Activated CD8-positive, alpha-beta T cell treated with anti-CD3 and anti-CD28 coated beads, Interleukin-2, amount 10 ng/mL, durations not matched to agents 7 days and 5 days (primary cell): ENCODE measurements at places on chromosomes 3 and 15. TPM values are rescaled to one million over a fixed set of nuclear protein-coding genes. Genes with fewer than 3 reads are reported as not detected.

Gene FMN1
- 0.05 TPM for total RNA-seq

Gene GOLGA6D
- not detected for total RNA-seq

Gene IGSF11
- 2.5 TPM for total RNA-seq

Gene BDH1
- 171 TPM for total RNA-seq

Gene CCRL2
- 11.2 TPM for total RNA-seq

Gene SOX14
- total RNA-seq, result not detected

Gene CLPX
- 40.5 TPM for total RNA-seq

Gene SPCS1
- 105 TPM for total RNA-seq

GRCh38 chr3:10738688-10739372 is 77.2 kb upstream of the SLC6A11 start:
- DNase-seq, result peak; percentile 73

DNA sequence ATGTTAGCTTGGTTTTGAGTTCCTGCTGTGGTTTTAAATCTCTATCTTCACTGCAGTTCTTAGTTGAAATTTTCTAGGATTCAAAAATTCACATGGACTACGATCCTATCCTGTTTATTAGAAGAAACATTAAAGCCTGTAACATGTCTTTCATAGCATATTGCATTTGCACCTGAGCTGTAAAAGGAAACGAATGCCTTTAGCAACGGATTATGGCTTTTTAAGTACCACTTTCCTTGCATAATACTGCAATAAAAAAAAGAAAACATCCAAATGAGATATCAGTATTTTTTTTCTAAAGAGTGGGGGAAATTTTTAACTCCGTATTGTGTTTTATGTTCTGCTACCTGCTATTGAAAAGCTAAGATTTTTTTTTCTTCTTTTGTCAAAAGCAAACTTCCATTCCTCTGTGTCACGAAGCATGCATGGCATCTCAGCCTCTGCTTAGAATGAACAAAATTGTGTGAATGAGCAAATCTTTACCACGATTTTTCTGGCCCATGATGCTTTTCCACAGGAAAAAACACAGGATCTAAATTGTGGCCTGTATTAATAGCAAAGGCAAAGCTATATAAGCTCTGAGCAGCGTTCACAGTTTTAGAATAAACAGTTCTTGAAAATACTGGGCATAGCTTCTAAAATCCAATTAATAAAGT is 110.0 kb upstream of the CDIN1 start:
- DNase-seq, result no peak

DNA sequence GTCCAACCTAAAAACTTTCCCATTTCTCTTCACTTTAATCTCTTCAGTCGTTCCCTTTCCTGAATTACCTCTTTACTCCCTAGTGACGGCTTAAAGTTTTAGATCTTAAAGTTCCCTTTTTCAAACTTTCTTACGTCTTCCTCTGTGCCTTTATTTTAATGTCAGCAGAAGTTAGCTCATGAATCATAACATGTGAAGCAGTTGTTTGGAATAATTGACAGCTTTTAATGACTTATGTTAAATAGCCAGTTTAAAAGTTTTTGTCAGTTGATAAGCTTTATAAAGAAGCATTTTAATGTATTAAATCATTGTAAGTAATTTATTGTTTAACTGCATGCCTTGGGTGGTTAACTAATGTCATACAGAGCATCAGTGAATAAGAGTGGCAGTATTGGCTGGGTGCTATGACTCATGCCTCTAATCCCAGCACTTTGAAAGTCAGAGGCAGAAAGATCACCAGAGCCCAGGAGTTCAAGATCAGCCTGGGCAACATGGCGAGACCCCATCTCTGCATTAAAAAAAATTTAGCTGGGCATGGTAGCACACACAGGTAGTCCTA is 33.9 kb downstream of the PIK3CA start:
- DNase-seq, result no peak

GRCh38 chr3:141940194-141940776 is 63.8 kb downstream of the ATP1B3 start:
- DNase-seq, result no peak

DNA sequence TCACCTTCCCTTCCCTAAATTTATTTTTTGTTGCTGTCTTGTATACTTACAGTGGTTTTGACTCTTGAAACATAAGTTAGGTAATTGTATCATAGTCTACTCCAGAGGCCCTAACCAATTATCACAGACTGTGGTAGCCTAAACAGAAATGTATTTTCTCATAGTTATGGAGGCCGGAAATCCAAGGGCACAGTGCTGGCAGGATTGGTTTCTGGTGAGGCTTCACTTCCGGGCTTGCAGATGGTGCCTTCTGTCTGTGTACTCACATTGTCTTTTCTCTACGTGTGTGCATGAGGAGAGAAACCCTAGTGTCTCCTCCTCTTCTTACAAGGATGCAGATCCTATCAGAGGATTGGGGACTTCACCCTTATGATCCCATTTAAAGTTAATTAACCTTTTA is 290.2 kb upstream of the KCNMB2 start:
- no peak for DNase-seq
